Activated naive CD8-positive, alpha-beta T cell treated with anti-CD3 and anti-CD28 coated beads for 36 hours (primary cell): ENCODE measurements at places on chromosomes 13 and 19.

- no peak for DNase-seq
Measured at GRCh38 chr19:46607448-46607841, 6.3 kb downstream of the CALM3 start.

GRCh38 chr19:2451138-2451537, 5.6 kb downstream of the LMNB2 start:
- DNase-seq: no peak

- DNase-seq: no peak
Measured at GRCh38 chr13:30119476-30119875, 187.9 kb downstream of the KATNAL1 start.

- DNase-seq: no peak
Measured at GRCh38 chr13:27504128-27504867, 53.9 kb upstream of the MTIF3 start.

- no peak for DNase-seq
Measured at GRCh38 chr13:74062933-74063332, 71.3 kb downstream of the KLF12 start.

DNA sequence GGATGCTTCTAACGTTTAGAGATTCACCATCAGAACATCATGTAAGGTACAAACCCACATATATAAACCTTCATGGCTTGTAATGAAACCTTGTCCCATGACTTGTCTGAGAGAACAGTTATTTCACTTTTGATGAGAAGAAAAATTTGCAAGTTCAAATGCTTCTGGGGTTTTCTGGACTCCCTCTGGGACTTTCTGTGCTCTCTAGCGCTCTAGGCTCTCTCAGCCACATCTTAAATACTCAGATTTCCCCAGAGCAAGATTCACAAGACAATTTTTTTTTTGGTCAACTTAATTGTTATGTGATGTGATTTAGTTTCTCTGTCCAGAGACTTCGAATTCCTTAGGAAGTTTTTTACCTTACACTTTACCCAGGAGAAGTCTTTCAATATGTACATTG, 282.8 kb upstream of the EDNRB start:
- DNase-seq: no peak

GRCh38 chr13:95323930-95324662, 22.8 kb upstream of the ABCC4 start:
- DNase-seq: no peak

GRCh38 chr19:15469513-15470297, 5.4 kb upstream of the RASAL3 start:
- peak; percentile 30 for DNase-seq

DNA sequence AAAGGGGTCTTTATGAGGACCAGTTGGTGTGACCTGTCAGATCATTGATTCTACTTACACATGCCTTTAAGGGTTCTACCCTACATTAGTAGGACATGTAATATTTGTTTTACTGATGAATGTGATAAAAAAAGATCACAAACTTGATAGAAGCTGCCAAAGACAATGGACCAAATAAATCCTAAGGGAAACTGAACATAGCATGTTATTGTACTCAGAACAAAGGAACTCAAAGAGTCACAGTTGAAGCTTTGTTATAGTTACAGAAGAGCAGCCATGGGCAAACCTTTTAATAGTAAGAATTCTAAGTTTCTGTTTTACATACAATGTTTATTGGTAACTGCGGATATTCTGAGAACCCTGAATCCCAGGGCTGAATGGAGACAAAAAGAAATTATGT, 780.1 kb downstream of the SLITRK6 start:
- DNase-seq: no peak

DNA sequence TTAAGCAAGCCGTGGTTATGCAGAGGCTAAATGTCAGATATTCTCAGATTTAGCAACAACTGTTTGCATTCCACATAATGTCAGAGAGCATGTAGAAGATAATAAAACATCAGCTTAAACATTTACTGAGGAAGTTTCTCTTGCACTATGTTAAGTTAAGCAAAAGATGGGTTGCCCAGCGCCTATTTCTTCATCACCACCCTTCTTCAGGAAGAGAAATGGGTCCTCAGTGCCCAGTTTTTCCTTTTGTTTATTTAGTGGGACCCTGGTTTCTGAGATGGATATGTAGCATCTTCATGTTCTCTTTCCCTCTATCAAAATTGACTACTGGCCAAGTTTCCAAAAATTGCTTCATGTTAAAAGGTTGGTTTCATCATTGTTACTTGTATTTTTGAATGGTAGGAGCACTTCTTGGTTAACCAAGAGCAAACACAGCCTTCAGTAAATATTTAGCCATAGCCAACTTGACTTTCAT, 356.8 kb downstream of the RFC3 start:
- no peak for DNase-seq

DNA sequence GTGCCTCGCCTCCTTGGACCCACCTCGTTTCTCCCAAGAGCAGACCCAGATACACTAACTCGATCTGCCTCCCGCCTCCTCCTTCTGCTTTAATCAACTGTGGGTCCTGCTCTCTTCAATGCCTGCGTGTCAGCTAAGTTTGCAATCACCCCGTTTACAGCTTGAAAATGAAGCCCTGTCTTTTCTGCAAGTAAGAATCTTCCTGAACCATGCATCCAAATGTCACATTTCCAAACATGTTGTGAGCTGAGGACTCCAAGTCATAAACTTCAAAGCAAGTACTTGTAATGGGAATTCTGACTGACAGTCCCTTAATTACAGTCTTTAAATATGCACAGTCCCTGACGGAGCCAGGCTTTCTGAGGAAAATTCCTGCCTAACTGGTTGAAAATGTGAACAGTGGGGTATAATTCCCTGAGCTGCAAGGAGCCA, 154.9 kb upstream of the UQCRFS1 start:
- DNase-seq: no peak

- peak; percentile 50 for DNase-seq
Measured at GRCh38 chr19:48290771-48291488, 21.0 kb downstream of the ZNF114 start.

DNA sequence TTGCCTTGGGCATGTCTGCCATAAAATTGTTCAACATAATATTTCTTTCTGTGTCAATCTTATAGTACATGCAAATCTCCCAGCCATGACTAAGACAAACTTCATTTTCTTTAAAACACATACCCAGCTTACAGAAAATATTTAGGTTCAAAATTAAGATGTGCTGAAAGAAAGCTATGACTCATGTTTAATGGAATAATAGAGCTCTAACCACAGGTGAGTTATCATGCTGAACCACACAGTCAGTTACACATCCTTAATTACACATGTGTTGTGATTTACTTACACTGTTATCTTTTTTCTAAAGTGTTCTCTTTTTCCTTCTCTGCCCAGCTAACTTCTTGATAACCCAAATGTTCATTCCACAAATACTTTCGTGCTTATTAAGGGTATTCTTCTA, 1831.2 kb downstream of the OLFM4 start:
- no peak for DNase-seq

GRCh38 chr13:99093997-99094396, 106.7 kb upstream of the UBAC2 start:
- no peak for DNase-seq

DNA sequence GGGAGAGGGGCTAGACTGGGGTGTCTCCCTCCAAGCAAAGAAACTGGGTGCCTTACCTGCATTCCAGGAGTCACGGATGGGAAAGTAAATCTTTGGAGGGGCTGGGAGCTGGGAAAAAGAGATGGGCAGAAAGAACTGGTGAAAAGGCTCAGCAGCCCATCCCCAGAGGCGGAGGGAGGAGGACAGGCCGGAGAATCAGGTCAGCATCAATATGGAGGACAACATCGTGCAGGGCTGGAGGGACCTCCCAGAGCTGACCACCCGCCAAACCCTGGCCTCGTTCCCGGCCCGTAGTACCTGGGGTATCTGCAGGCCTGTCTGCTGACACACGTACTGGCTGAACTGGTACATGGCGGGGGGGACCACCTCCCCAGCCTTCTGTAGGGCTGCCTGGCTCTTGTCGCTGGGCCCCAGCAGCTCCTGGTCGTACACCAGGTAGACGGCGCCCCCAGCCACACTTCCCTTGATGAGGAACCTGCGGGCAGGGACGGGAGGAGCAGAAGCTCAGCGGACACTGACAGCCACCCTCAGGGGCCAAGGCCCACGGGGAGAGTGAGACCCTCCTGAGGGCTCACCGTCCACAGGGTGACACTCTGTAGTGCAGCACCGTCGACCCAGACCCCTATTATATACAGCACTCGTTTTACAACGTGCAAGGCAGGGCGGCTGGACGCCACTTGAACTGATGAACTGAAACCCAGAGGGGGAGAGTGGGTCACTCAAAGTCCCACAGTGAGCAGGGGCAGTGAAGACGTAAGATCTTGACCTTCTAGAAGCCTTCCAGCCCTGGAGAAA, 830 bp downstream of the MICOS13 start:
- no peak for DNase-seq

DNA sequence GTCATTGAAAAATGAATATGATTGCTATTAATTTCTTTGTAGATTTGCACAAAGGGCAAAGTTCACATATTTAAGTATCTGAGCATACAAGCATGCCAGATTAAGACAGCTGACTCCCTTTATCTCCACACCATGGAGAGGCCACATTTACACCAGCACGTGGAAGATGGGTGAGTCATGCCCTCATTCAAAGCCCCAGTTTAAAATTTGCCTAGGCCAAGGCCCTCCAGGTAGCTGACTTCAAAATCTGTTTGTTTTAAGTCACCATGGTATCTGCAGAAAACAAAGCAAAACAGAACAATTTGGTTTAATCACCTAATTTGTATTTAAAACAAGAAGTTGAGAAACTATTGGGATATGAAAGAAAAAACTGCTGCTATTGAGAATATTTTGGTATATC, 109.2 kb downstream of the ESD start:
- peak; percentile 20 for DNase-seq

- no peak for DNase-seq
Measured at GRCh38 chr19:49776371-49776764, 9.6 kb downstream of the AP2A1 start.

DNA sequence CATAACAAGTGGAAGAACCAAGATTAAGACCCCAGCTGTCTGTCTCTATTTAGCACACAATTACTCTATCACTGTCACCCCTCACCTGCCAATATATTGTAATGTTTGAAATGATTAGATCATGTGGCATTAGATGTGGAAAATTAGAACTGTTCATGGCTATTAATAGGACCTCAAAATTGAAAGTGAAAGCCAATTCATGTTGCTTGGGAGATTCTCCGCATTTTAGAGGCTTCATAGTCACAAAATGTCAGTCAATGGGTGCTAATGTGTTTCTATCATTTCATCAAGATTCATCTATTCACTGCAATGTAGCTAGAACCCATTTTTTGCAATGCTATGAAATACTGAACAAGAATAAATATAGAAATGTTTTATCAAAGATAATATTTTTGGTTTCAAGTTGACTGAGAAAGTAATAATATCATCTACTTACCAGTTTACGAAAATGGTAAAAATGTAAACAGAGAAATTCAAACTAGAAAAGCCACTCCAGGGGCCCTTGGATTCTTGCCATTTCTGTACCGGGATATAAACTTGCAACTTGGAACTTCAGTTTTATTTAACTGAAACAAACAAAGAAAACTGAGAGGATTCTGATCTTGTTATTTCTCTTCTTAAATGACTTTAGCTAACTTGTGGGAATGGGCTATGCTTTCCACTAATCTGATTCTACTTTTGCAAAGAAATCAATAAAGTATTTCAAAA, 388.6 kb downstream of the DCT start:
- DNase-seq: no peak

DNA sequence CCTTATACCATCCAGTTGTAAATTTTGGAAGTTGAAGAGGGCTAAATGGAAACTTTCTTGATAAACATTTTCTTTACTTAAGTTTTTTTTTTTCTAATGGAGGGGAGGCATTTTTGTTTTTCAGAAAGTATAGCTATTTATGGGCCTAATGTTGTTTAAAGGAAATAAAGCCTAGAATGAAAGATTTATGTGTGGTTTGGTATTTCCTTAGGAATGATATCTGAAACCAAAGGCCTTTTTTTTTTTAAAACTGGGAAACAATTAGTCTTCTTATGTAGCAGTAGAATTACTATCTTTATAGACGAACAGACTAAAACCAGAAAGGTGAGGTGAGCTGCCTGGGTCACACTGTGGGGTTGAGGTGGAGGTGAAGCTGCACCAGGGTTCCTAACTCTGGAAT, 80.1 kb downstream of the ESD start:
- no peak for DNase-seq

DNA sequence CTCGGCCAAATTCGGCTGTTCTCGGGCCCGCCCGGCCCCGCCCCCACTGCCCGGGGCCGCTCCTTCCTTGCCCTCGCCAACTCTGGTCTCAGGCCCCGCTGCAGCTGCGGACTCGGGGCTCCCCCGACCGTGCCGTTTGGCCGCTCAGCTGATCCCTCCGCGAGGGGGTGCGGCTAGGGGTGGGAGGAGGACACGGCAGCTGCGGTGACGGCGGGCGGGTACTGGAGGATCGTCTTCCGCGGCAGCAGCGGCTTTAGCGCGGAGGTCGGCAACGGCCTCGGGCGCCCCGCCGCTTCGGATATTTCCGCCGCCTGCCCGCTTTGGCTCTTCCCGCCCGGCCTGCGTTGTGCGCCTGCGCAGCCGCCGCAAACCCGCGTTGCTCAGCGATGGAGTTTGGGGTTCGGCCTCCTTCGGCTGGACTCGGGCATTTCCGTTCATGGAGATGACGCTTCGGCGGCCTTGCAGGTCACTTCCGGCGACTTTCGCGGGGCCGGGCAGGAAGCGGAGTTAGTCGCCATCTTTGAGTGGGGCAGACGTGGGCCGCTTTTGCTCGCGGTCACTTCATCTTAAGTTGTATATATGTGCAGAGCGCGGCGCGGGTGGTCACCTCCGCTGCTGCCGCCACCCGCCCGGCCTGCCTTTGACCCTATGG, 338 bp upstream of the UBE2M start:
- peak; percentile 100 for DNase-seq

GRCh38 chr19:8578642-8579265, 1.5 kb upstream of the MYO1F start:
- DNase-seq: peak; percentile 72

GRCh38 chr19:45162608-45163143, 1.9 kb upstream of the NKPD1 start:
- no peak for DNase-seq

DNA sequence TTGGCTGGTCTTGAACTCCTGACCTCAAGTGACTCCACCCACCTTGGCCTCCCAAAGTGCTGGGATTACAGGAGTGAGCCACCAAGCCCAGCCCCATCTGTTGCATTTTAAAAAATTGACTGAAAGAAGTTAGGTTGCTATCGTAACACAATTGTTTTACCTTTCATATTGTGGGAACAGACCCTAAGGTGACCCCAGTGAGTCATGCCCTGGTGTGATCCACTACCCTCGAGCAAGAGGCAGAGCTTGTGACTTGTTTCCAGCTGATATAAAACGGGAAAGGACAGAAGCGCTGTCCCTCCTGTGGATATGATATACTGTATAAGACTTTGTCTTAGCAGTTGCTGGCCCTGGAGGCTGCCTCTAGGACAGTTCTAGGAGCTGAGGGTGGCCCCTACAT, 308.6 kb downstream of the HS6ST3 start:
- DNase-seq: no peak

DNA sequence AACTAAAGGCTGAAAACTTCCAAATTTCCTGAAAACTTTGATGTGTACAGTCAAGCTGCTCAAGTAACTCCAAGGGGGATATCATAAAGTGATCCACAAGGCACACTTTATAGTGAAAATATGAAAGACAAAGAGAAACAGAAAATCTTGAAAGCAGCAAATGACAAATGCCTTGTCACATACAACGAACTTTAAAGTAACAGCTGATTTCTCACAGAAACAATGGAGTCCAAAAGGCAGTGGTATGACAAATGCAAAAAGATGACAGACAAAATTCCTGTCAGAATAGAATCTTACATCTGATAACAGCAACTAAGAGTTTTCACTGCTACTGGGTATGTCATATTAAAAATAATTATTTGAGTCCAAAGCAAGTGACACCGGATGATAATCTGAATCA, 1602.3 kb upstream of the PRR20A start:
- DNase-seq: no peak

- no peak for DNase-seq
Measured at GRCh38 chr19:45217193-45217956, 27.8 kb downstream of the EXOC3L2 start.
